ENCODE measurements at places on chromosomes 5 and 9. TPM values are rescaled to one million over a fixed set of nuclear protein-coding genes. Genes with fewer than 3 reads are reported as not detected.

DNA sequence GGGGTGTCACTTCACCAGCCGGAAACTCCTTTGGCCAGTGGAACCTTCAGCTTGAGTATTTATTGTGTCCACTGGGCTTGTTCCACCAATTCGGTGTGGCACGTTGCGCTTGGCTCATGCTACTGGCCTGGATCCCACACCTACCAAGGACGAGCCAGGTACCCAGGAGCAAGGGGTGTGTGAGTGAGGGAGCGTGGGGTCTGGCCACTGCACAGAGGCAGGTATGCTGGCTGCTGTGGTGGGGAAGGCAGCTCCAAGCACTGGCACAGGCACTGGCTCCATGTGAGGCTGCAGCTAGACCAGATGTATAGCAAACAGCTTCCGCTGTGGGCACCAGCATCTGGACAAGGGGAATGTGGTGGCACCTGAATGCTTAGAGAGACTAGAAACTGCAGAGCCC, 28.1 kb upstream of the CYLC2 start:
- H3K4me3 ChIP-seq: no peak overlapping the region
- H3K36me3 ChIP-seq: no peaks in the 10 kb centered on the region
- no peak for DNase-seq
- no peaks in the 10 kb centered on the region for H3K27me3 ChIP-seq
- H3K4me1 ChIP-seq: no peaks in the 10 kb centered on the region
- no peak overlapping the region for H3K27ac ChIP-seq

DNA sequence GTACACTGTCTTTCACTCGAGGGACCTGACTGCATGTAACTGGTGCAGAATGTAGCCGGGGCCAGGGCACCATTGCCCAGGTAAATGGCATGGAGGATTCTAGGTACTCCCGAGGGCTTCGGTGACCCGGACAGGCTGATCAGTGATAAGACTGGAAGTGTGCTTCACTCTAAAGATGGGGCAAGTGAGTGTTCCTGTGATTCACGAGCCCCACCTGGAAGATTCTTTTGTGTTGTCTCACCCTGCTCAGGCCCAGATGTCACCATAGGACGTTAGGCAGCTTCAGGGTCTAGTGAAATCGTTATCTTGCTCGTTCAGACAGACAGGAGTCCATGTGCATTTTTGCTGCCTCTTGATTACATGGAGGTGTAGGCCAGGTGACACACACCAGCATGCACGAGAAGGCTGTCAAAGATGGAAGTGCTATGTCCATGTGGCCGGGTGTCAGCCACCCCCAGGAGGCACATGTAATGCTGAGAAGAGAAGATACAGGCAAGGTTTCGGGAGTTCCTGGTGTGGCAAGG, 73.9 kb downstream of the WNK2 start:
- no peak overlapping the region for H3K4me3 ChIP-seq
- no peak overlapping the region for H3K27ac ChIP-seq
- H3K4me1 ChIP-seq: no peaks in the 10 kb centered on the region
- H3K36me3 ChIP-seq: peaks cover 3% of the 10 kb centered on the region
- DNase-seq: no peak

- H3K4me3 ChIP-seq: peak overlapping the region; percentile 52
- H3K27me3 ChIP-seq: no peaks in the 10 kb centered on the region
- peaks cover 17% of the 10 kb centered on the region for H3K4me1 ChIP-seq
Observed at GRCh38 chr5:82225525-82226172, 52.5 kb downstream of the RPS23 start.

The PCDHB14 gene
- 3.7 TPM for total RNA-seq

- no peak overlapping the region for H3K27ac ChIP-seq
- peaks cover 31% of the 10 kb centered on the region for H3K4me1 ChIP-seq
- DNase-seq: no peak
- H3K4me3 ChIP-seq: peak overlapping the region; percentile 70
Observed at GRCh38 chr9:126619361-126620135, 5.8 kb downstream of the LMX1B start.

GRCh38 chr9:95729046-95729445, 146.4 kb upstream of the ERCC6L2 start:
- DNase-seq: no peak
- no peaks in the 10 kb centered on the region for H3K36me3 ChIP-seq

The KIAA0825 gene
- total RNA-seq: 3.1 TPM

GRCh38 chr5:96329886-96330529, 103.0 kb downstream of the PCSK1 start:
- H3K36me3 ChIP-seq: no peaks in the 10 kb centered on the region
- H3K4me3 ChIP-seq: no peak overlapping the region
- H3K4me1 ChIP-seq: peaks cover 20% of the 10 kb centered on the region
- no peak for DNase-seq

DNA sequence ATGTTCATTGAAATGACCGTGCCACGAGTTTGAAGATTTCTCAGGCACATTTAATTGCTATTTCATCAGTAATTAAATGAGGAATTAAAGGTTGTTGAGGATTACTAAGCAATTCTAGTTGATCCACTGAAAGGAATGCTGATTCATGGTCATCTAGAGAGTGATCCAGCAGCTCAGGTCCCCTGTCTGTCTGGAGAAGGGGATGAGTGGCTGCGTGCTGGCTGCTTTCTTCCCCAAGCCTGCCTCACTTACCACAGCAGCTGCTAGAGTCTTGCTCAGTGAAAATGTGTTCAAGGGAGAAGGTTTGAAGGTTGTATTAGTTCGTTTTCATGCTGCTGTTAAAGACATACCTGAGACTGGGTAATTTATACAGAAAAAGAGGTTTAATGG, 7.8 kb upstream of the TGFBI start:
- H3K4me1 ChIP-seq: peaks cover 46% of the 10 kb centered on the region
- no peak overlapping the region for H3K27ac ChIP-seq
- DNase-seq: no peak
- H3K4me3 ChIP-seq: no peak overlapping the region

GRCh38 chr9:30482499-30482898, 1901.9 kb upstream of the ACO1 start:
- H3K4me3 ChIP-seq: no peak overlapping the region
- no peaks in the 10 kb centered on the region for H3K36me3 ChIP-seq
- no peaks in the 10 kb centered on the region for H3K4me1 ChIP-seq

The NR6A1 gene
- total RNA-seq: 10.0 TPM

DNA sequence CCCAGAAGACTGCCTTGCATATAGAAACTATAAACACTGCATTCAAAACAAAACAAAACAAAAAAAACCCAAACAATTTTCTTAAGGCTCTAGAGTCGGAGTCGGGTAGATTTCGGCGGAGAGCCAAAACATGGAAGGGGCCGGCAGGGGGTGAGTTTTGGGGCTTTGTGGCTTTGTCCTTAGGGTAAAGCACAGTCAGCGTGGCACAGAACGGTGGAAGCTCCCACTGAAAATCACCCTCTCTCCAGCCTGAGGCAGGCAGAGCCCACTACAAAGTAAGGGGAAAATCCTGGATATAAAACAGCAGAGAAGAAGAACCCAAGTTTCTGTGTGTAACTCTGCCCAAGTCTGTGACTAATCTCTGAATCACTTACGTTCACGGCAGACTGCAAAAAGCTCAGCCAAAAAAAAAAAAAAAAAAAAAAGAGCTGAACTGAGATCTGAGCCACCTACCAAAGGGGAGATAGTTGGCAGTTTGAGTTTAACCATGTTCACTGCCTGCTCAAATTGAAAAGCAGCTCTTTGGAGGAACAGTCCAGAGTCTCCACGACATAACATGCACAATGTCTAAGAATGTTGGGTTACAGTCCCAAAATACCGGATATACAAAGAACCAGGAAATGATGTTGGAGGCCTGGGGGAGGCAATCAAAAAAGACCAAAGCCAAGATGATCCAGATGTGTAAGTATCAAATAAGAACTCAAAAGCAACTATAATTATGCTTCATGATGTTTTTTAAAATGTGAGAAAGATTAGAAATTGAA, 26.6 kb upstream of the OR2K2 start:
- H3K36me3 ChIP-seq: peaks cover under 1% of the 10 kb centered on the region
- H3K4me3 ChIP-seq: no peak overlapping the region
- DNase-seq: no peak
- H3K4me1 ChIP-seq: no peaks in the 10 kb centered on the region

- no peak overlapping the region for H3K4me3 ChIP-seq
- DNase-seq: no peak
- H3K36me3 ChIP-seq: no peaks in the 10 kb centered on the region
- H3K27me3 ChIP-seq: no peaks in the 10 kb centered on the region
Observed at GRCh38 chr5:120738568-120738967, 274.5 kb downstream of the PRR16 start.

DNA sequence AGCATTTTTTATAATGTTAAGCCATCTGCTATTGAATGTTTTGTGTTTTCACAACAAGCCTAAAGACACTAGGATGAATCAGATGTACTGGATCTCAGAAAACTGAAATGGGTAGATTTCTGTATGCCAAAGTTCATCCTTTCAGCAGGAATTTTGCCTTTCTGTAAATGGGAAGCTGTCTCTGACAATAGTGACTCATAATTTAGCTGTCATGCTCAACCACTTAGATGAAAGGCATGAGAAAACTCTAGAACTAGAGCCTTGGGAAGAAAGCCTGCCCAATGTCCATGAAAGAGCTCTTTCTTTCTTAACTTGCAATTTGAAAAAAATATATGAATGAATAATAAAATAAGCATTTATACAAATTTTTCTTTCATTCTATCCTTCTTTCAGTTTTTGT, 616.0 kb upstream of the EDIL3 start:
- no peaks in the 10 kb centered on the region for H3K27me3 ChIP-seq
- H3K4me3 ChIP-seq: no peak overlapping the region
- no peaks in the 10 kb centered on the region for H3K4me1 ChIP-seq
- no peaks in the 10 kb centered on the region for H3K36me3 ChIP-seq
- DNase-seq: no peak
- H3K27ac ChIP-seq: no peak overlapping the region

GRCh38 chr5:56681346-56681745, 134.0 kb upstream of the MAP3K1 start:
- no peak for DNase-seq
- H3K4me3 ChIP-seq: no peak overlapping the region
- H3K36me3 ChIP-seq: no peaks in the 10 kb centered on the region
- H3K27me3 ChIP-seq: no peaks in the 10 kb centered on the region
- peak overlapping the region; percentile 11 for H3K27ac ChIP-seq

The IFNA17 gene
- not detected for total RNA-seq

The SPACA9 gene
- total RNA-seq: 5.2 TPM

The SHOC1 gene
- not detected for total RNA-seq

- no peak overlapping the region for H3K4me3 ChIP-seq
- no peak for DNase-seq
- no peak overlapping the region for H3K27ac ChIP-seq
- H3K4me1 ChIP-seq: no peaks in the 10 kb centered on the region
Observed at GRCh38 chr5:10421896-10422691, 19.6 kb upstream of the ROPN1L start.

DNA sequence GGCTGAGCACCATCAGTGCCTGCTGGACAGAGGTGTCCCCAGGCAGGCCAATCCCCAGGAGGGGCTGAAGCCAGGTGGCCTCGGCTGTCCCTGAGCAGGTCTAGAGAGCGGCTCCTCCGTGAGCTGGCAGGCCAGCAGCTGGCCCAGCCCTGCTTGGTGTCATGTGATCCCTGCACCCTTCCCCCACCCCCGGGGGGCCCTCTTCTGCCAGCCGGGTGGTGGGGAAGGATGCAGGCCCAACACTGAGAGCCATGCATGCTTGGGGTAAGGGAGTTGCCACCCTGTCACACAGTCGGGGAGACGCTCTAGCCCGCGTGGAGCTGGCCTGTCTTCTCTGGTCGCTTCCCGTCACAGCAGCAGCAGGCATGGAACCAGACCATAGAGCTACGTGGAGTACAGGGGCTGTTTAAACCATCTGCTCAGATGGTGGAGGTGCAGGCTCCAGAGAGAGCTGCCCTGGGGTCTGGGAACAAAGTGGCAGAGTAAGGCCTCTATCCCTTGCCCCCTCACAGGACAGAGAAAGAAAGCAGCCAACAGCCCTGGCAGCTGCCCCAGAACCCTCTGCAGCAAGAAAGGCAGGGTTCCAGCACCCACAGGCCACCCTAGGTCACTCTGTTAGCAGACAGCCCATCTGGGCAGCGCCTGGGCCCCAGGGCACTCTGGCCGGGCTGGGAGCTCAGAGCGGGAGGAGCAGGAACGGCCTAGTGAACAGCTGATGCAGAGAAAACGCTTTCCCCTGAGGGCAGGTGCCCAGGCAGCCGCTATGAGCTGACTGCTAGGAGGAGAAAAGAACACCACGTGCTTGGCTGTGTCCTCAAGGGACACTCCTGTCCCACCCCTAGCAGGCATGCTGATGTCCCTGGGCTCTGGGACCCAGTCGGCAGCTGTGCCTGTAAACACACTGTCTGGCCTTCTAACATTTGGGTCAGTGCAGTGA, 6.8 kb downstream of the RALGDS start:
- DNase-seq: no peak
- no peaks in the 10 kb centered on the region for H3K36me3 ChIP-seq
- H3K4me1 ChIP-seq: peaks cover 26% of the 10 kb centered on the region
- H3K27me3 ChIP-seq: no peaks in the 10 kb centered on the region

DNA sequence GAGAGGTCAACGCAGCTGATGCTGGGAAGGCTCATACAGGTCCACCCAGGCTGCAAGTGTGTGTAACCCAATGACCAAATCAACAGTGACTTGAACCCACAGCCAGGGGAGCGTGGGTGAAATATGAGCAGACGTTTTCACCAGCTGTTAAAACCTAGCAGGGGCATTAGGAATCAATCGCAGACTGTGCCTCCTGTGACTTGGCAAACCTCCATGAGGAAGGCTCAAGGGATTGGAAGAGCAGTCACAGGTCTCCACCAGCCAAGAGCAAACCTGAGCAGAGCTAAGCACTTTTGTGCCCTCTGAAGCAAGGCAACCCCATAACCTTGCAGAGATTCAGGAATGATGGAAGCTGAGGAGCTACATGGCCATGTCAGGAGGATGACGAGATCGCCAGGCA, 25.5 kb downstream of the INSYN2B start:
- H3K4me3 ChIP-seq: no peak overlapping the region
- H3K36me3 ChIP-seq: no peaks in the 10 kb centered on the region
- no peak overlapping the region for H3K27ac ChIP-seq
- DNase-seq: no peak
- H3K4me1 ChIP-seq: no peaks in the 10 kb centered on the region

The AHRR gene
- 13.4 TPM for total RNA-seq

- peaks cover 22% of the 10 kb centered on the region for H3K4me1 ChIP-seq
- no peaks in the 10 kb centered on the region for H3K27me3 ChIP-seq
- DNase-seq: no peak
- H3K36me3 ChIP-seq: peaks cover under 1% of the 10 kb centered on the region
Observed at GRCh38 chr5:158589939-158590338, 509.8 kb downstream of the EBF1 start.

DNA sequence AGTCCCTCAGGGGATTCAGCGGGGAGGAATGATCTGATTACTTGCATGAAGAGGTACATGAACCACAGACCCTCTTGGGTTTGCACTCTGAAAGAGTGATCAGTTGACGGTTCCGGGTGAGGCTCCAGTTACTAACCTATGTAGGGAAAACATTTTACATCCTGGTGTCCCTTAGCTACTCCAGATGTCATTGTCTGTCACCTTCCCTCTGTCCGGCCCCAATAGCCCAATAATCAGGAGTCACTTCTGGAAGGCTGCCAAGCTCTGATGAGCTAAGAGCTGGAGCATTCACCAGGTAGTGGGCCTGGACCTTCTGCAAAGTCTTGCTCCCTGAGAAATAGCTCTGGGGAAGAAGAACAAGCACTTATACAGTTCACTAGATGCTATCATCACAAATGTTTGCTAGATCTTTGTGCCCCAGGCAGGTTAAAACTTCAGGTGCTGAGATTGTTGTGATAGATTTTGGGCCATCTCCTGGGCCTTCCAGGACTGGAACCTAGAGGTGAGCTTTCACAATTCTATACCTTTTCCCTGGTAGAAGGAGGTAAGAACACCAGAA, 64.5 kb downstream of the ENTREP1 start:
- no peak overlapping the region for H3K4me3 ChIP-seq
- H3K27ac ChIP-seq: no peak overlapping the region
- no peaks in the 10 kb centered on the region for H3K4me1 ChIP-seq
